ENCODE measurements at places on chromosomes 7 and 10. TPM values are rescaled to one million over a fixed set of nuclear protein-coding genes. Genes with fewer than 3 reads are reported as not detected.

Gene MRPL32
- total RNA-seq = 66.6 TPM

- DNase-seq = no peak
These were observed 74.1 kb upstream of the GPR37 start for GRCh38 chr7:124839687-124840086.

GRCh38 chr7:20542594-20542993, 72.9 kb upstream of the ABCB5 start:
- no peak for DNase-seq

DNA sequence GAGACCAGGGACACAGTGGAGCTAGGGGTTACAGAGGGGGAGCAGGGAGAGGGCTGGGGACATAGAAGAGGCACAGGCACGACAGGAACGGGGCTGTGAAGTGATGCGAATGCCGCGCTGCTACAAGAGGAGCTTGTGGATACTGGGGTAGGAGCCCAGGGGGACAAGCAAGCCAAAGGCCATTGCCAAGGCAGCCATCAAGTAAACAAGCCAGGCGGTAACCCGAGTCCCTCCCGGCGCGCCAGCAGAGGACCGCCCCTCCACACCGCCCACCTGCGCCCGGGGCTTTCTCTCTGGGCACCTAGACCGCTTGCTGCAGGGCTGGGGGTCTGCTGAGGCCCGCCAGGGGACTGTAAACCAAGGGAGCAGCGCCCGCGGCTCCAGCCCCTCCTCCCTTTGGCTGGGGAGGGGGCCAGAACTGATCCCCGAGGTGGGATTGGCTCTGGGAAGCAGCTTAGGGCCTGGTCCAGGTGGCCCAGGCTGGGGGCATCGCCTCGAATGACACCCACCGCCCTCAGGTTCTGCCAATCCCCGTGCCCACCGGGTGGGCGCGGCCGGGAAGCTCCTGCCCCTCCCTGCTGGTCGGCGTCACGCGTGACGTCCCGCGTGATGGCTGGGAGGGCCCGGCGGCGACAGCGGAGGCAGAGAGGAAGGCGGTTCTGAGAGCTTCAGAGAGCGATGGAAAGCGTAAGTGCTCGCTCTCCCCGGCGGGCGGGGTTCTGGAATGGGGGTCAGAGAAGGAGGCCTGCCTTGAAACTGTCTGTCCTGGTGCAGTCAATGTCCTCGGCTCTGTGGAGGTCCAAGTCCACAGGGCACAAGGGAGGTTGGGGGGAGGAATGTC, 982 bp downstream of the SFXN3 start:
- DNase-seq = peak; percentile 68

- DNase-seq = no peak
These were observed 42.3 kb downstream of the TET1 start for GRCh38 chr10:68602434-68602833.

DNA sequence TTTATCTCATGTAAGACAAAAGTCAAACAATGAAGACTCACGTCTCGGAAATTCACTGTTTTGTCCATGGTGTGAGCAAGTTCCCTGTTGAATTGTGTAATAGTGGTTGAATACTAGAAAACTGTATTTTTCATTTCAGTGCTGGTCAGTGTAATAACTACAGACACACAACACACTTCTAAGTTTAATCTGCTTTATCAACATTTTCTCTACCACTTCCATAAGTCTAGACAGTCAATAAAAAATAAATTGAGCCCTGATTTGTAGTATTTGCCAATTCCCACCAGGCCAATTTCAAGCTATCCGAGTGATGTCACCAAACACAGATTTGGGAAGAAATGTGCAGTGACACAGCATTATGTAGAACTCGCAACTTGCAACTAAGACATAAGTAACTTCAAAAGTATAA, 81.9 kb downstream of the GPR141 start:
- DNase-seq = no peak

GRCh38 chr10:75439811-75440210, 8.4 kb downstream of the LRMDA start:
- DNase-seq = no peak
